ENCODE measurements at places on chromosomes 11 and 22.

DNA sequence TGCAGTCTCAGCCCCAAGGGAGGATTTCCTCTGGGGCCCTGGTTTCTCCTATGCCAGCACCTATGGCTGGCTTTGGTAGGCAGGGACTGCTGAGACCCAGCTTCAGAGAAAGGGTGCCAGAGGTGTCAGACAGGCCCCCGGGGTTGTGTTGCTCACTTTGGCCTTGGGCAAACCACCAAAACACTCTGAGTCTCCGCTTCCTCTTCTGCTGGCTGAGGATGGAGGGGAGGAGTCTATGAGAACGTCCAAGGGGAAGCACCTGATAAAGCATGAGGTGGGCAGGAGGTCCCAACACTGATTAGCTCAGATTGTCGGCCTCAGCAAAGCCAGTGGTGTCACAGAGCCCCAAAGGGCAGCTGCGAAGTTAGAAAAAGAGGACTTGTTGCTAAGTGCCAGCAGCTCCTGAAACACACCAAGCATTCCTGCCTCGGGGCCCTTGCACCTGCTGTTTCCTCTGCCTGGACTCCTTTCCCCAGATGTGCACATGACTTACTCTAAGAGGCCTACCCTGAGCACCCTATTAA, 10.5 kb downstream of the SMTNL1 start:
- no peak for DNase-seq

DNA sequence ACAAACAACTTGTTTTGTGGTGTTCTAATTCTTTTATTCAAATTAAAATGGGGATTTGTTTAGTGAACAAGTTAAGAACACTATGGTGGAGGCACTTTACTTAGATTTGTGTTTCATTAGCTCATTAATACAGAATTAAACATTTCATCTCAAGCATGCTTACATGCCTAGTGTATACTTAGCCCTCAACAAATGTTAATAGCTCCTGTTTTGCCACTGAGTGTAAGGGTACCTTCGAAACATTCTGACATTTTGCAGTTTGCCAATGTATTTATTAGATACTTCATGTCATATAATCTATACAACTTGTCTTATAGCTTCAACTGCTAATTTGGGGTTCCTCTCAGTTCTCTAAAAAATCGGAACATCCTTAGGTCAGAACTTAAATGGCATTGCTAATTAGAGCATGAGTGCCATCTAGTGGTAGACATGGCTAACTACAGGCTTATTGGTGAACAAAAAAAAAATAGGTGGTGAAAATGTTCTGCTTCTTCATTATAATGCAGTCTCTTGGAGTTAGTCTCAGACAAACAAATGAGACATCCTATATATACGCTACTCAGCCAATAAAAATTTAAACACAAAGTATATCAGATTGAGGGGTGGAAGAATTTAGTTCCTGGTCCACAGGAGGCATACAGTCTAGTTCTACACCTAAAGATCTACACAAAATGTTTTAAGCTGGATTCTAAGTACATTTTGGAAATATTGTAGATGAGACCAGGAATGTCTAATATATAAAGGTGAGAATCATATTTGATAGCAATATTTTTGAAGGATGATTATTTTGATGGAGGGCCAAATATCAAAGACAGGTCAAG, 4.9 kb upstream of the CNTN5 start:
- no peak for DNase-seq

GRCh38 chr11:66967670-66968425, 7.3 kb upstream of the C11orf86 start:
- no peak for DNase-seq

DNA sequence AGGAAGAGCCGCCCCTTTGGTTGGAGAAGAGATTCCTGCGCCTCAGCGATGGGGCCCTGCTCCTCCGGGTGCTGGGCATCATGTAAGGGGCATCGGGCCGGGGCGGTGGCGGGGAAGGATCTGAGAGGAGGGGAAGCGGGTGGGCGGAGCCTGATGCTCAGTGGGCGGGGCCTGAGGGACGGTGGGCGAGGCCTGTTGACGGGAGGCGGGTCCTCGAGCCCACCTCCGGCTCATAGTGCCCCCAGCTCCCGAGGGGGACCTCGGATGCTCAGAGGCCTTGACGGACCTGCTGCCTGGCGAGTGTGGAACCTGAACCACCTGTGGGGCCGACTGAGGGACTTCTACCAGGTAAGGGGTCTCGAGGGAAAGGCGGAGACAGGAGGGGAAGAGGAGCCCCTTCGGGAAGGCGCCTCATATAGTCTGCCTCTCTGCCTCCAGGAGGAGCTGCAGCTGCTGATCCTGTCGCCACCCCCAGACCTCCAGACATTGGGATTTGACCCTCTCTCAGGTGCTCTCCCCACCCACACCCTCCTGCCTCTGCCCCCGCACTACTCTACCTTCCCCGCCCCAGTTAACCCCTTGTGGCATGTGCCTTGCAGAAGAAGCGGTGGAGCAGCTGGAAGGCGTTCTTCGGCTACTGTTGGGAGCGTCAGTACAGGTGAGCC, 799 bp downstream of the CCDC88B start:
- peak; percentile 94 for DNase-seq

GRCh38 chr22:36257308-36257707, 4.4 kb downstream of the APOL1 start:
- no peak for DNase-seq

GRCh38 chr22:48756146-48757111, 1071.2 kb downstream of the BRD1 start:
- DNase-seq = peak; percentile 9

DNA sequence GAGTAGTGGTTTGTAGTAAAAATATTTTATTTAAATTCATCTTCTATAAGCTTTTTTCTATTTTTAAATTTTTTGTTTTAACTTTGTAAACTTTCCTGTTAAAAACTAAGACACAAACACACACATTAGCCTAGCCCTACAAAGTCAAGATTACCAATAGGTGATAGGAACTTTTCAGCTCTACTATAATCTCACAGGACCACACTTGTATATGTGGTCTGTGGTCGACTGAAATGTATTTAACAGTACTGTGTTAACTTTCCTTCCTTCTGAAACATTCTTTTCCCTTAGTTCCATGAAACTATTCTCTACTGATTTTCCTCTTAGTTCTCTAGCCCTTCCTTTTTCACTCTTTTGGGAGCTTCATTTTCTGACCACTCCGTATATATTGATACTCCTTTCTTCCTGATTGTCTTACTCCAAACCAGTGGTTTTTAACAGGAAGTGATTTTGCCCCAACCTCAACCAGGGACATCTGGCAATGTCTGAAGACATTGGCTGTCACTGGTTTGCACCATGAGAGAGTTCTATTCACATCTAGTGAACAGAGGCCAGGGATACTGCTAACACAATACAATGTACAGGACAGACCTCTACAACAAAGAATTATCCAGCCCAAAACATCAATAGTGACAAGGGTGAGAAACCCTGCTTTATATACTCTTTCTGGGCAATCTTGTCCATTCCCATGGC, 8.8 kb downstream of the ZW10 start:
- no peak for DNase-seq

DNA sequence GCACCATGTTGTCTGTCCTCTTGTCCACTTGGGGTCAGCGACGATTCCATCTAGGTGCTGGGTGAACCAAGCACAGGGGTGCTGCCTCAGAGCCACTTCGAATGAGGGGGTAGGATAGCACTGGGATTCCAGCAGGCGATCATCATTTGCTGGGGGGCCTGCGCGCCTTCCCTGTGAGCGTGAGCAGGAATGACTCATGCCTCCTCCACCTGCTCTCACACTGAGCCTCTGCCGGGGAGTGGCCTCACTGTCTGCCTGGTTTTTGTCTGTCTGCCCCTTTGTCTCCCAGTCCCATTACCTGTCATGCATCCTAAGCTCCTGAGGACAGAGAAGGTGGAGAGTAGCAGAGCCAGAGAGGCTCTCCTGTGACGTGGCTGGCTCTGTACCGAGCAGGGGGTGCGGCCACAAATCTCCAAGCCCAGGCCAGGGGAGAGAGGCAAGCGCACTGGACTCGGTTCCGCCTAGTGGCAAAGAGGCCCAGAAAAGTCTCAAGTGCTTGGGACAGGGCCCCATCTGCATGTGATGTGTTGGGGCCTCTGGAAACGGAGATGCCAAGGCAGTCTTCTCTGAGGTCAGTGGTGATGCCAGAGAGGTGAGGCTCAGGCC, 30.8 kb downstream of the RSPH14 start:
- DNase-seq = no peak

GRCh38 chr11:120089036-120090001, 48.6 kb downstream of the TRIM29 start:
- DNase-seq = no peak

Data from WTC11 (cell line).